ENCODE measurements at places on chromosomes 2 and 18. TPM values are rescaled to one million over a fixed set of nuclear protein-coding genes. Genes with fewer than 3 reads are reported as not detected.

Gene INPP5D
- 43.4 TPM for total RNA-seq

Gene LYPD1
- total RNA-seq = 0.36 TPM

Gene RTP5
- 0.21 TPM for total RNA-seq

Gene GPAT2
- 6.7 TPM for total RNA-seq

Gene RNASEH1
- total RNA-seq = 18.3 TPM

Gene ZNF521
- 11.6 TPM for total RNA-seq

Gene HOXD10
- 4.4 TPM for total RNA-seq

Gene ARHGAP15
- total RNA-seq = 12.4 TPM

Gene CHST10
- 6.8 TPM for total RNA-seq

Gene GDF7
- 11.0 TPM for total RNA-seq

Gene ERMN
- 0.70 TPM for total RNA-seq

Gene MAL
- total RNA-seq = 19.2 TPM

Gene DNAH6
- 2.2 TPM for total RNA-seq

Measured in ureter (tissue), 1 donor.